Globus pallidus (tissue), 1 donor: ENCODE measurements at places on chromosomes 16 and 17.

GRCh38 chr16:3487521-3488410 is 7.5 kb downstream of the C16orf90 start:
- no peak for DNase-seq

- no peak for DNase-seq
These were observed 57.3 kb downstream of the CACNG5 start for GRCh38 chr17:66892246-66892645.

- no peak for DNase-seq
These were observed 924 bp downstream of the ZNF598 start for GRCh38 chr16:2008631-2009163.

GRCh38 chr16:87196231-87196630 is 121.0 kb downstream of the C16orf95 start:
- no peak for DNase-seq

- DNase-seq: no peak
These were observed 143.4 kb downstream of the ZNF423 start for GRCh38 chr16:49712542-49712941.

DNA sequence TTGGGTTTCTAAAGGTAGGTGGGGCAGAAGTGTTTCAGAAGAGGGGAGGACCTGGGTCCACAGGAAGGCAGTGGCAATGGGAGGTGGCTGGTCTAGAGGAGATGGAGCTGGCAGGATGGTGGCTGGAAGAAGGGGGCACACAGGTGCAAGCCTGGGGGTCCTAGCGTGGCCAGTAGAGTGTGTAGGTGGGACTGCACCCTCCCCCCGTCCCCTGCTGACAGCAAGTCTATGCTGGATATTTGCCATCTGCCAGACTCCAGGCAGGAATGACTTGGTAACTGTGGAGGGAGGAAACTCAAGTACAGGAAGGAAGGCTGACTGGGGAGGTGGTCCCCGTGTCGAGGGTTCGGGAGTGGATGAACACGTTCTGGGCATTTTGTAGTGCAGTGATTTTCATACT is 8.6 kb downstream of the MED9 start:
- DNase-seq: no peak

- DNase-seq: no peak
These were observed 43.4 kb upstream of the RASD1 start for GRCh38 chr17:17539591-17539990.

DNA sequence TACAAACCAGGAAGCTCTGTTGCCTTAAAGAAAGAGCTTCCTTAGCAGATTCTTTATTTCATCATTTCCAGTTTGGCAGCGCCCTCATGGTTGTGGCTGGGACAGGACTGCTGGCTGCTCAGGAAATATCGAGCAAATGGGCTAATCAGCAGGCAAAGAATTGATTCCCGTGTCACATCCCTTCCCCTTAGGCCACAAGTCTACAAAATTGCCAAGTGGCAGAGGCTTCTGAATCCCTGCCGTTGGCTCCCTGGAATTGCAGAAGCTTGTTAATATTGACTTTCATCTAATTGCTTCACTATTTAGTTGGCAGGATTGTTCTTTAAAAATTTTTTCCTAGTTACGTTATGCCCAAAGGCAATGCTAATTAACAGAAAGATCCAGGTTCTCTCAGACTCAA is 456.3 kb upstream of the ERCC4 start:
- DNase-seq: no peak

DNA sequence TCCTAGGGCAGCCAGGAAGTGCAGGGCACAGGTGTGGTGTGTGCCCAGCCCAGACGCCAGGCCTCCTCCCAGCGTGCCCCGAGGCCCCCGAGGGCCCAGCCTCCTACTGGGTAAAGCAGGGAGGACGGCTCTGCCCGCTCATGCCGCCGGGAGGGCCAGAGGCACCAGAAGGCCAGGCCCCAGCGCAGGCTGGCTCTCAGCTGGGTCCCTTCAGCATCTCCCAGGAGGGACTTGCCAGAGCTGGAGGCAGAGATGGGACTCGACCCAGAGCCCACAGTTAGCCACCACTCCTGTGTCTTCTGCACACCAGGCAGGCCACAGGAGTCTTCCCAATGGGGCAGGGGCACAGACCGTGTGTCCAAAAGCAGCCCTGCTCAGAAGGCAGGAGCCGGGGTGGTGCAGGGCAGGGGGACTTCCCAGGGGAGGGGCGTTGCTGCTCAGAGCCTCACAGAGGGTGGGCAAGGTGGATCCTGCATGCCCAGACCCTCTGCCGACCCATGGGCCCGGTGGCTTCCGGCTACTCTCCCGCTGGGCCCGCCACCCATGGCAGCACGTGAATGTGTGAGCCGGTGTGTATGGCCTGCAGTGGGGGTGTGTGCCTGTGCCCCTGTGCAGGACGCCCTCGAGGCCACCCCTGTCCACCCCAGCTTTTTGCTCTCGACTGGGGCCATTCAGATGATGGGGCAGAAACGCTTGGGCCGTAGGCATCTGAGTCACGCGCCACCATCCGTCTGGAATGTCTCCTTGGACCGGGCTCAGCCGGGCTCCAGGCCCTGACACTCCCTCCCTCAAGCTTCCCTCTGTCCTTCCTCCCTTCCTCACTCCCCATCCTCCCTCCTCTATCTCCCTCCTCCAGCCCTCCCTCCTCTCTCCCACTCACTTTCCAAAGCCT is 5.7 kb upstream of the ZNF469 start:
- no peak for DNase-seq

GRCh38 chr16:71966932-71967331 is 33.3 kb downstream of the PKD1L3 start:
- DNase-seq: no peak

GRCh38 chr17:78022425-78022824 is 63.9 kb downstream of the TNRC6C start:
- DNase-seq: no peak

- DNase-seq: no peak
These were observed 41.1 kb upstream of the CACNG3 start for GRCh38 chr16:24214992-24215391.

- DNase-seq: no peak
These were observed 186.2 kb downstream of the CYLD start for GRCh38 chr16:50928065-50928464.

GRCh38 chr16:58088091-58088490 is 41.1 kb downstream of the CFAP20 start:
- no peak for DNase-seq

DNA sequence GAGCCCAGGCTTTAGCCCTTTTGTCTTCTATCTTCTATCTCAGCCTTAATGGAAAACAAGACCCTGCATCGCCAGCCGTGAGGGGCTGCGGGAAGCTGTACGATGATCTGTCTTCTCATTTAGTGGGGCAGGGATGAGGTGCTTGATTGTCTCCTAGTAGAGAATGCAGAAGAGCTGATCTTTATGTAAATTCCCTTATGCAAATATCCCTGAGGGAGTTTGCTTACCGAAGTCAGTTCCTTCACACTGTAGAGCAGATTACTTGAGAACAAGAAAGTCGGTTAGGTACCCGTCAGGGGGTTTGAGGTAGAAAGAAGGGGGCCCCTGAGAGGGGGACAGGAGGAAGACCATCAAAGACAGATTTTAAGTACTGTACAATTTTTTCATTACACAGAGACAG is 66.2 kb downstream of the IRF8 start:
- DNase-seq: no peak

DNA sequence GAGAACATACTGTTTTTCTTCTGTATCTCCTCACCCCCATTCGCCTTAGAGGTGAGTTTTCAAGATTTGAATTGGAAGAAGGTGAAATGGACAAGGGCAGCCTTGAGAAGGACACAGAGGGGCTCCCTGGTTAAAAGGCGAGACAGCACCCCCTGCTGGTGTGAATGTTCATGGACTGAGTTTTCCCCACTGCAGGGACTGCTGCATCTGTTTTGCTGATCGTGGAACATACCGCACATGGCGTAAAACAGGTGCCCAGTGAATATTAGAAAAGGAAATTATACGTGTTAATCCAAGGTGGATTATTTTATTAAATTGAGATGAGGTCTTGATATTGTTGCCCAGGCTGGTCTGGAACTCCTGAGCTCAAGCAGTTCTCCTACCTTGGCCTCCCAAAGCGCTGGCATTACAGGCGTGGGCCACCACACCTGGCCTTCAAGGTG is 54.5 kb downstream of the NDE1 start:
- DNase-seq: peak; percentile 79

- DNase-seq: no peak
These were observed 11.4 kb upstream of the MRPS23 start for GRCh38 chr17:57861000-57861789.

- no peak for DNase-seq
These were observed 4.6 kb downstream of the FOXJ1 start for GRCh38 chr17:76136276-76137000.

DNA sequence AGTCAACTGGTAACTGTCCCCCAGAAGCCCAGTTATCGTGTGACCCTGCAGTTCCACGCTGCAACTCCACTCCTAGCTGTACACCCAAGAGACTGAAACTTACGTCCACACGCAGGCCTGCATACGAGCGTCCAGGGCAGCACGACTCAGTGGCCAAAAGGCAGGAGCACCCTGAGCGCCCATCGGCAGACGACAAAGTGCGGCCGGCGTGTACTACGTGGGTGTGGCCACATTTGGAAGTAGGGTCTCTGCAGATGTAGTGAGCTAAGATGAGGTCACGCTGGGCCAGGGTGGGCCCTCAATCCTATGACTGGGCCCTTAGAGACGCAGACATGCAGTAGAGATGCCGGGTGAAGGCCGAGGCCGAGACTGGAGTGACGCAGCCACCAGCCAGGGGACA is 13.5 kb downstream of the GALNS start:
- DNase-seq: no peak

GRCh38 chr17:75552425-75553294 is 27.2 kb downstream of the LLGL2 start:
- DNase-seq: no peak

DNA sequence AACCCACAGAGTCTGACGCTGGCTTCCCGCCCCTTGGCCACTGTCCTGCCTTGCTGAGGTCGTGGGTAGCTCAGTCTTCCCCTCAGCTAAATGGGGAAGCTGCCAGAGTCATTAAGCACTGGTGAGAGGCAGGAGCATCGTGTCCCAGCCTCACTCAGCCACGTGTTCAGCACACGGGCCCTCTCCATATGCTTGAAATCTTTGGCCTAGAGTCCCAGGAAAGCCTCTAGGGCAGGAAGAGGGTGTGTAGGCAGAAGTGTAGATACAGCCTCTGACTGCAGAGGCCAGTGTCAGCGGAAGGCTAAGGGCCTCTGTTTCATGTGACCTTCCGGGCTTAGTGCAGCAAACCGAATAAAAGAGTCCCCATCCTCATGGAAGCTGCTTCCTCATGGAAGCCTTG is 4.1 kb downstream of the DHODH start:
- no peak for DNase-seq

DNA sequence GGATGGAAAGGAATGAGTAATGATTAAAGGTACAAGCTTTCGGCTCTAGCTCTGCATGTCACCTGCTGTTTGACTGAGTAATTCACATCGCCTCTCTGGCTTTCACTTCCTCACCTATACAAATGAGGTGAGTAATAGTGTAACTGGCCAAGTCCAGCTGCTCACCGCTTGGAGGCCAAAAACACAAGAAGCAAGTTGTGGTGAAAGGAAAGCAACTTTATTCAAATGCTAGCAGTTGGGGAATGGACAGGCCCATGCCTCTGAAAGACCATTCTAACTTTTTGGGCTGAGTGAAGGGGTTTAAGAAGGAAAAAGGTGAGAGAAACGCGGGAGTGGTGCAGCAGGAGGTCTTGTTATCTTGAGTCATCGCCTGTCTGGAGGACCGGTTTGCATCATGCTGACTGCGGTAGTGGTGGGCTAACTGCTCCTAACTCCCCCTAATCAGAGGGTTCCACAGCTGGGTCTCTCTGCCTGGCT is 45.7 kb upstream of the CSNK2A2 start:
- DNase-seq: no peak

DNA sequence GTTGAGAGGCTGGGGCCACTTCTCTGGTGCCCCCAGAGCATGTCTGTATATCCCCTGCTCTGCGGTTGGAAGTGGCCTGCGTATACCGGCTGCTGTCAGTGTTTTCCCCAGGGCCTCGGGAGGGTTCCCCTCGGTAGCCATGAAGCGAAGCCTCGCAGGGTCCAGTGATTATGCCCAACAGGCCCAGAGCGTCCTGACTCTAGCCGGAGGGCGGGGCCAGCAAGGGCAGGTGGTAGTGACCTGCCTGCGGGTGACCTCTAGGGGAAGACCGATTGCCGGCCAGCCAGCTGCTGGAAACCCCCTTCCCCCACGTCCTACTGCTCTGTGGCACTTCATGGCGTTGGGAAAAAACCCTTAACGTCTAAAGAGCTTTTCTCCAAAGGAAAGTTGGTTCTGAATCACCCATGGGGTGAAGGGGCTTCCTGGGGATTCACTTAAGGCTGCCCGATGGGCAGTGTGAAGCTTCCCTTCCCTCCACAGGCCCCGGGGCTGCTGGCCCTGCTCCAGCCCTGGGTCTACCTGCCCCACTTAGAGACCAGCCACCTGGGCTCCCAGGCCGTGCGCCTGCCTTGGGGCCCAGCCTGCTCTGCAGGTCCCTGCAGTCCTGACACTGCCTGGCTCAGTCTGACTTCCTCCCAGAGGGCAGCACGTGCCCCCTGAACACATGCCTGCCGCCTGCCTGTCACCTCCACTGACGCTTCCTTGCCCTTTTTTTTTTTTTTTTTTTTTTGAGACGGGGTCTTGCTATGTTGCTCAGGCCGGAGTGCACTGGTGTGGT is 72.8 kb downstream of the SOCS1 start:
- no peak for DNase-seq

GRCh38 chr17:80198144-80198661 is 21.9 kb downstream of the SGSH start:
- no peak for DNase-seq

GRCh38 chr17:17999364-18000029 is 26.8 kb downstream of the DRC3 start:
- DNase-seq: no peak

DNA sequence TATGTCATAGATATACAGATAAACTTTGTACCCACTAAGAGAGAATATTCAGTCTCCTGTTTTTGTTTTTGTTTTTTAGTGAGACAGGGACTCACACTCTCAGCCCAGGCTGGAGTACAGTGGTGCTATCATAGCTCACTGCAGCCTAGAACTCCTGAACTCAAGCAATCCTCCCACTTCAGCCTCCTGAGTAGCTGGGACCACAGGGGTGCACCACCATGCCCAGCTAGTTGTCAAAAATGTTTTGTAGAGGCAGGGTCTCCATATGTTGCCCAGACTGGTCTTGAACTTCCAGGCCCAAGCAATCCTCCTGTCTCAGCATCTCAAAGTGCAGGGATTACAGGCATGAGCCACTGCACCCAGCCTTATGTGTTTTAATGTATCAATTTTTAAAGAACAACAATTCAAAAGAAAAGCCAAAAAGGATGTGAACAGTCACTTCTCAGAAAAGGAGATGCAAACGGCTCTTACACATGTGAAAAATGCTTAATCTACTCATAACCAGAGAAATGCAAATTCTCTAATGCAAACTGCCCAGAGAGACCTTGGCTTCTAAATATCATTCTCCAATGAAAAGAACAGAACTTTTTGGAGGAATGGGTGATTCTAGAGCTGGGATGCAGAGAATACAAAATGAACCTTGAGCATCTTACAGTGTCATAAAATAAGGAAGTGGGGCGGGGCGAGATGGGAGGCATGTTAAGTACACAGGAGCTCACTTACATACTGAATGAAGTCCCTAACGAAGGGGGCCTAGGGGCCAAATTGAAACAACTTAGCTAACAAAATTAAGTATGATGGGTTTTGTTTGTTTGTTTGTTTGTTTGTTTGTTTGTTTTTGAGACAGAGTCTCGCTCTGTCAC is 7.3 kb upstream of the CMTM3 start:
- DNase-seq: no peak
